ENCODE measurements at places on chromosomes 16 and 17.

GRCh38 chr17:77325577-77326075, 184.9 kb downstream of the SEC14L1 start:
- DNase-seq, result no peak

DNA sequence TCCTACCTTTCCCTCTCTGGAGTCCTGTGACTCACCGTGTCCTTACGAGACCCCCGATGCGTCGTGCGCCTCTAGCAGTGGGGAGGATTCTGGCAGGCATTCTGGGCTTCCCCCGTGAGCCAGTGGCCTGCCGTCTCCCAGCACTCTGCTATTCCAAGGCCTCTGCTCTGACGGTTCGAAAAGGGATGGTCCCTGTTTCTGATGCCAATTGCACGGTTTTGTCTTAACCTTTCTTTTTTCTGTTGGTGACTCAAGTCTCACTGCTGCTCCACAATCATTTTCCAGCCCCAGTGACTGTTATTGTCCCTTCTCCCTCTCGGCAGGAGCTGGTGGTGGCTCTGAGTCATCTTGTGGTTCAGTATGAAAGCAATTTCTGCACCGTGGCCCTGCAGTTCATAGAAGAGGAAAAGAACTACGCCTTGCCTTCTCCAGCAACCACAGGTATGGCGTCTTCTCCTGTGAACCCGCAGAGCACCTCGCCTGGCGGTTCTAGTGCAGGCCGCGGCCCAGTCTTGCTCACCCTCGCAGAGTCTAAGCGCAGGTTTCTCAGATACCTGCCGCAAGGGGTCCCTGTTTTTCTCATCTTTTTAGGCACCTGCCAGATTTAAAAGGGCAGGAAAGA, 100.1 kb upstream of the CHMP6 start:
- DNase-seq, result peak; percentile 30

DNA sequence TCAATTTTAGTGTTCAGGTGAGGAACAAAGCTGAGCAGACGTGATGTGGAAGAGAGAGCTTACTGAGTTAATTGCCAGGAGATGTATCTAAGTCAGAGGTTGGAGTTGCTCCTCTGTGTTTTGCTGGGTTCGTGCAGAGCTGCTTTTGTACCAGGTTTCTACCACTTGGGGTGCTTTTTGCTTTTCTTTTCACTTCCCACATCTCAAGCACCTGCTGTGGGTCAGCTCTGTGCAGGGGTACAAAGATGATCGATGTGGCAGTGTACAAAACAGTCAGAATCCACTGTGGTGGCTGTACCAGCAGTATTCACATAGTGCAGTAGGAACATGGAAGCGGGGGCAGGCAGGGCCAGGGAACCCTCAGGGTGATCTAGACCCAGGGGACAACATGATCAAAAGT, 14.8 kb downstream of the UNK start:
- DNase-seq, result no peak

GRCh38 chr16:66925322-66925840, at the start of gene RRAD:
RRAD (minus strand) TSS chr16:66925535; CDS start chr16:66925179, 356 bp downstream.
- peak; percentile 35 for DNase-seq

- no peak for DNase-seq
Observed at GRCh38 chr16:54412777-54413455, 126.3 kb upstream of the IRX3 start.

- DNase-seq, result no peak
Observed at GRCh38 chr16:24491731-24492130, 47.6 kb upstream of the RBBP6 start.

- DNase-seq, result no peak
Observed at GRCh38 chr17:50872710-50873424, 6.7 kb upstream of the TOB1 start.

DNA sequence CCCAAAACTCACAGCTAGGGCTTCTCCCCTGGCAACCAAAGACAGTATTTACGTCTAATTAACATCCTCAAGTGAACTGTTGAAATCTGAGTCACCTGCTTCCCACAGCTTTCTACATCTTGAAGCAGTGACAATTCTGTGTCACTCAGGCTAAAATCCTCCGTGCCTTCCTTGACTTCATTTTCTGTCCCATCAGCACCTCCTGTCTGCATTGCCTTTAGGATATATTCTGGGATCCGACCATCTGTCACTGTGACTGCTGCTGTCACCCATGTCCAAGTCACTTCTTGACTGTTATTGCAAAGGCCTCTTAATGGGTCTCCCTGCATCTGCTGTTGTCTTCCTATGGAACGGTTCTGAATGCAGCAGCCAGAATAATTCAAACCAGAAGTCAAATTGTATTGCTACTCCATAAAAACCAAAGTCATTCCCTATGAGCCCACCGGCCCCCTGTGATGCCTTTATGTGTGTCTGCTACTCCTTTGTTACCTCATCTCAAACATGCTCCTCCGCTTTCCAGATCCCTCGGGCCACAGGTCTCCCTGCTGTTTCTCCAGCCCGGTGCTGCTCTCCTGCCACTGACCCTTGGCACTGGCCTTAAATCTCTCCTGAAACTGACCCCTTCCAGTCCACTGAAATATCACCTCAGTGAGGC, 56.9 kb downstream of the WWP2 start:
- DNase-seq, result peak; percentile 59

DNA sequence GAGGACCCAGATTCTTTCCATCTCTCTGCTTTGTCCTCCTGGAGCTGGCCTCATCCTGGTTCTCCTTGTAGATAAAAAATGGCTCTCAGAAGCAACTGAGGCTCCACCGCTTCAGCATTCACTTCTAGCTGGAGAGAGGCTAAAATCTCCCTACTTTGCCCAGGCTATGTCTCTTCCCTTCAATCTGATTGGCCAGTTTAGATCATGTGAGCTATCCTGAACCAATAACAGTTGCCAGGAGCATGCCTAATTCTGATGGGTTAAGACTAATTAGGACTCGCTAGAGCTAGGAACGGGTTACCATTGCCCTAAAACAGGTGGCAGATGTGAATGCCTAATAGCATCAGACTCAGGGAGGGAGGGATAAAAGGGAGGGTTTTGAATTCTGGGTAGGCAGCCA, 89.6 kb downstream of the GPR139 start:
- DNase-seq, result no peak

DNA sequence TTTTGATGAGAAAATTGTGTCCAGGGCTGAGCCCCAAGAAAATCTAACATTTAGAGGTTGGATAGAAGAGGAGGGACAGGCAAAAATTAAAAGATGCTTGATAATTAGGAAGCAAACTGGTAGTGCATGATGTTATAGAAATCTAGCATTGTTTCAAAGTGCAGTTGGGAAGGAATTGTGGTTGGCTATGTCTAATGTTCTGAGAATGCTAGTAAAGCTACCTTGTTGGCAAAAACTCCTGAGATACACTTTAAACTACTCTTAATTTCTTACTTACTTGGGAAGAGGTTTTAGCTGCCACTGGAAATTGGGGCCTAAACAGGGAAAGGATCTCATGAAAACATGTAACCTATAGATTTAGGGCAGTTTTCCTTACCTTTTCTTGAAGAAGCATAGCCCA, 48.3 kb downstream of the MAP2K4 start:
- no peak for DNase-seq

DNA sequence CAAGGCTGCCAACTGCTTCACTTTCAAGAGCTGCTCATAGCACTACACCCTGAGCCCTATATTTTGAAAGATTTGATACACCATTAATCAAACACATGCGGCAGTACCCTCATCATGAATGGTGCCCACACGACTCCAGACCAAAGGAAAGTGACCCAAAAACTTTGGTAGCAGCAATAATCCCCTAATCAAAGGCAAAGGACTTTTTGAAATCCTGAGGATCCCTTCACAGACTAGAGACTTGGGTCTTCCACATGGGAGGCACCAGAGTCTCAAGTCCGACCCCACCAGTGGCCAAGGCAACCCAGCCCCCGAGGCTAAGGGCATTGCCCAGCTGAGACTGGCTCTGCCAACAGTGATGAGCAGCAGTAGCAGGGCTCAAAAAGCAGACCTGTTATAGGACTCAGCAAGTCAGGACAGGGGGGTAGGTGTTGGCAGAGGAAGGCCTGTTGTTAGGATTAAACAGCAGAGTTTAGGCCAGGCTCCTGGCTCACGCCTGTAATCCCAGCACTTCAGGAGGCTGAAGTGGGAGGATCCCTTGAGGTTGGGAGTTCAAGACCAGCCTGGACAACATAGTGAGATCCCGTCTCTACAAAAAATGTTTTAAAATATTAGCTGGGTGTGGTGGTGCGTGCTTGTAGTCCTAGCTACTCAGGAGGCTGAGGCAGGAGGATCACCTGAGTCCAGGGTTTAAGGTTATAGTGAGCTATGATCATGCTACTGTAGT, 3.2 kb downstream of the TRIM25 start:
- no peak for DNase-seq

DNA sequence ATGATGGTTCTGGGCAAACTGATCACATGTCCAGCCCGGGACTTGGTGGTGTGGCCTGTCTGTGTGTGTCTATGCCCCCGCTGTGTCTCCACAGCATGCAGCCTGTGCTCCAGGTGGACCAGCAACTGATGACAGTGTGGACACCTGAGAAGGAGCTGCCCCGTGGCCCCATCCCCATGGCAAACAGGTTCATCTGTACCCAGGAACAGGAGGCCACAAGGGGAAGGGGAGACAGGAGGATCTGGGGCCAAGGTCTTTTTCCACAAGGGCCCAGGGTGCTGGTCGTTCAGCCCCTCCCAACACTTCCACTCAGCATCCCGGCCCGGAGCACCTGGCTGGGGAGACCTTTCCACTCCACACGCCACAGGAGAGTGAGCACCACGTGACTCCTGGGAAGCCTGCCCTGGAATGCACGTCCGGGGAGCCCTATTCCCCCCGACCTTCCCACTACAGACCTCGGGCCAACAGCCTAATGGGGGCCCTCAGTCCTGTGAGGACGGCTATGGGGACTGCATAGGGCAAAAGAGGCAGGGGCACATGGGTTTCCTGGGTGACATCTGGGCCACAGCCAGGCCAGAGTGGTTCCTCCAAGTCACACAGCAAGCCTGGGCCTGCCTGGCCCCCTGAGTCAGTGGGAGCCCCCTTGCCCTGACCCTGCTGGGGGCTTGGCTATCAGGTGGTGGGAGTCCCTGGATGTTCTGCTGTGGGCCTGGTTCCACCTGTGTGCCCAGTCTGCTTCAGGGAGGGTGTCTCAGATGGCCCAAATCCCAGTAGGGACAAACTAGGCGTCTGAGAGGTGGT, 20.8 kb upstream of the NXPH3 start:
- no peak for DNase-seq

- DNase-seq, result no peak
Observed at GRCh38 chr17:38558728-38559050, 47.1 kb downstream of the SRCIN1 start.

DNA sequence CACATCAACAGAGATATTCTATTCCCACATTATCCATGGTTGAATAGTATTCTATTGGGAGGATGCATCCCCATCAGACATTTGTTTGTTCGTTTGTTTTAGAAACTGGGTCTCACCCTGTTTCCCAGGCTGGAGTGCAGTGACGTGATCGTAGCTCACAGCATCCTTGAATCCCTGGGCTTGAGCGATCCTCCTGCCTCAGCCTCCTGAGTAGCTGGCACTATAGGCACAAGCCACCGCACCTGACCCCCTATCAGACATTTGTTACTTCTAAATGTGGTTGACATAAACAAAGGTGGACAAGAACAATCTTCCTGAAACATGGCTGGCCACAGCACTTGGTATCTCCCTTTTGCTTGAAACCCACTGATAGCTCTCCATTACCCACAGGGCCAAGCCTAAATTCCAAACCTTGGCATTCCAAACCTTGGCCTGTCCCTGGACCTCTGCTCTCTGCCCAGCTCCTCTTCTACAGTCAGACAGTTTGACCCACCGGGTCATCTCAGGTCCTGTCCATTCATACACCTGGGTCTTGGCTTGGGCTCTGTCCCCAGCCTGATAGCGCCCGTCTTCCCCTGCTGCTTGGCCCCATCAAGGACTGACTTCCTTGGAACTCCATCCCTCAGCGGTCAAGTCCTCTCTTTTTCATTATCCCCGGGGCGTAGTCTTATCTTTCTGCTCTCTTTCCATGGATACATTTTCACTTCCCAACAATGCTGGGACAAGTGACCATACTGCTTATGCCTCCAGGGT, 1.5 kb upstream of the PRR29 start:
- no peak for DNase-seq

- no peak for DNase-seq
Observed at GRCh38 chr16:83680980-83681379, 126.8 kb upstream of the HSBP1 start.

GRCh38 chr17:21283482-21284318, 811 bp upstream of the MAP2K3 start:
- no peak for DNase-seq

DNA sequence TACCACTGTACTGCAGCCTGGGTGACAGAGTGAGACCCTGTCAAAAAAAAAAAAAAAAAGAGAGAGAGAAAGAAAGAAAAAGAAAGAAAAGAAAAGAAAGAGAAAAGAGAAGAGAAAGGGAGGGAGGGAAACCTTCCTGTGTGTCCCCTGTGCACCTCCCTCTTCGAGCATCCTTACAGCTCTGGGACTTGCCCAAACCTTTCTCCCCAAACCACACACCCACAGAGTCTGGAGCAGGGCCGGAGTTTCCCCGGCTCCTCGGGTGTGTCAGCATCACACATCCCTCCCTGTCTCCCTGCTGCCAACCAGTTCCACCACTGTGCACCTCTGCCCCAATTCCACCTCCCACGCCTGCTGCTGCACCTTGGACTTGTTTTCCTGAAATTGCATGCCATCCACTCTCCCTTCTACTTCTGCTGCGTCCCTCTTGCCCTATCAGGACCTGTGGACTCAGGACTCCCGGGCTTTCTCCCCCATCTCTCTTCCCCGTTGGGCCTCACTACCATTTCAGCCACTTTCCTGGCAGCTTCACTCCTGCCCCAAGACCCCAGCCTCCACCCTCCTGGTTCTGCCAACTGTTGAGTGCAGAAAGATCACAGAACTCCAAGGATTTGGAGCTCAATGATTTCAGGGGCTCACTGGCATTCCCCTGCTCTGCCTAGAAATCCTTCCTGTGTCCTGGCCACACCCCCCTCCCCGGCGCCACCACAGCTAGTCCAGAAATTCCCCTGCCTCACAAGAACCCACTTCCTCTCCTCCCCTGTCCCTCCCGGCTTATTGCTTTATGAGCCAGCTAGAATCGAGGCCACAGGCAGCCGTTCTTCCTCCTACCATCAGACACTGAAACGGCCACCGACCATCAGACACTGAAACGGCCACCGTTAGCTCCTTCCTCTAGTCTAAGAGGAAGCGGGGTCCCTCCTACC, 3.7 kb upstream of the CDK3 start:
- DNase-seq, result no peak

GRCh38 chr16:49876716-49877129, 20.8 kb upstream of the ZNF423 start:
- peak; percentile 91 for DNase-seq

DNA sequence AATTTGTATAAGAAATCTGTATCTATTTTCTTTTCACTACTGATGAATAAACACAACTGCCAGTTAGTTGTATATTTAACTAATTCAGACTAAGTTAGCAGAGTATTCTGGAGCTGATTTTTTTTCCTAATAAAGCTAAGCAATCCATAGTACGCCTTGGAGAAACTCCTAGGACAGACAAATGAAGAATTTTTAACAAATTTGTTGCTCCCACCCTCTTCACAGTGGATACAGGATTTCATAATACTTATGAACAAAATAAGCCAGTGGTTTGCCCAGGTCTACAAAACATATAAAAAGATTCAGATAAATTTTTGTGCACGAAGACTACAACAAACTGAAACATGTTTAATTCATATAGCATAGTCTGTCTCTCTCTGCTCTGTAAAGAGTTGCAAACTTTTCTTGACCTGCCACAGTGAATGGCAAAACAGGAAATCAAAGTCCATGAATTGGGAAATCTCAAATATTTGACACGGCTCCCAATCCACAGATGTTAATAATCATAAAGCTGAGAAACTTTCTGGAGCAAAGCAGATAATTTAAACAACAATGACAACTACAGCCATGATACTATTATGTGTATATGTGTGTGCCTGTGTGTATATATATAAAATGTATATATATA, 594 bp upstream of the ABCA6 start:
- peak; percentile 56 for DNase-seq

- DNase-seq, result no peak
Observed at GRCh38 chr16:10791048-10791447, 27.5 kb downstream of the TVP23A start.
